Activated CD4-positive, alpha-beta T cell treated with anti-CD3 and anti-CD28 coated beads, Interleukin-2, amount 10 ng/mL, durations not matched to agents 7 days and 5 days (primary cell): ENCODE measurements at places on chromosomes 13 and 19.
A peak's percentile ranks its signal among the peaks of the same experiment; 100 is the strongest.

DNA sequence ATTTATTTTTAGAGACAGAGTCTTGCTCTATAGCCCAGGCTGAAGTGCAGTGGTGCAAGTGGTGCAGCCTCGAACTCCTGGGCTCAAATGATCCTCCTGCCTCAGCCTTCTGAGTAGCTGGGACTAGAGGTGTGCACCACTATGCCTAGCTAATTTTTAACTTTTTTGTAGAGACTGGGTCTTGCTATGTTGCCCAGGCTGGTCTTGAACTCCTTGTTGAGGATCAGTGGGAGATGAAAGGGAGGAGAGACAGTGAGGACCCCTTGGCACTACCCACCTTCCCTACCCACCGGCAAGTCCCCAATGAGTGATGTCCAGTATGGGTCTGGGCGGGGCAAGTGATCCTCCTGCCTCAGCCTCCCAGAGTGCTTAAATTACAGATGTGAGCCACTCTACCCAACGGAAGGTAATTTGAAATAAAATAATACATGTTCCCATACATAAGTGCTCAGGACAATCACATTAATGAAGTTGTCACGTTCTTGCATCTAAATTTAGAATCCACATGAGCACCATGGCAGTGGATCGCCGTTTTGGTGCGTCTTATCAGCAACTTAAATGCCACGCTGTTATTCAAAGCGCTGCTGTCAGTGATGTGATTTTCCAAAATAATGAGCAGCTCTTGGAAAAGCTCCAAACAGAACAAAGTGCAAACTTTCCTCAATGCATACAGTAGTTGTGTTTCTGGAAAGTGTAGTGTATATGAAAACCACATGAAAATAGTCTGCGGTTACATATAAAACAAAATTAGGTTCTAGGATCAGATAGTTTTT, 5.9 kb upstream of the ARL11 start:
- DNase-seq: no peak

- no peak for DNase-seq
These were observed 1716.7 kb downstream of the SLITRK1 start for GRCh38 chr13:82165396-82166174.

- DNase-seq: no peak
These were observed 4.3 kb downstream of the NDUFS7 start for GRCh38 chr19:1387684-1388636.

- DNase-seq: no peak
These were observed 38.4 kb upstream of the PEPD start for GRCh38 chr19:33559996-33560395.

- no peak for DNase-seq
These were observed 597.7 kb downstream of the GPC6 start for GRCh38 chr13:93824286-93824685.

DNA sequence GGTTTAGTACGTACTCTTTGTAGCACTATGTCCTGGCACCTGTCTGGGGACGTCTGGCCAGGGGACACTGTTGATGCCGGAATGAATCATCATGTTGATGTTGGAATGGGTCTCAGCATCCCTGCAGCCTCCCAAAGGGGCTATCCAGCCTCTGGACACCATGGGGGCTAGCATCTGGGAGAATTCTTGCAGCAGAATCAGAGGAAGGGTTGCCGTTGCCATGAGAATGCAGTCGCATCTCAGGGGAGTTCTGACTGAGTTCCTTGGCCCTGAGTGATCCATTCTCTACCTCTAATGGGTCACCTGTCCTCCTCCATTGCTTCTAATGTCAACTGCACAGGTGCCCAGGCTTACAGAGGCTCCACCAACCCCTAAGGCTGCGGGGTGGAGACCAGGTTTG, 129.1 kb downstream of the UQCRFS1 start:
- no peak for DNase-seq

DNA sequence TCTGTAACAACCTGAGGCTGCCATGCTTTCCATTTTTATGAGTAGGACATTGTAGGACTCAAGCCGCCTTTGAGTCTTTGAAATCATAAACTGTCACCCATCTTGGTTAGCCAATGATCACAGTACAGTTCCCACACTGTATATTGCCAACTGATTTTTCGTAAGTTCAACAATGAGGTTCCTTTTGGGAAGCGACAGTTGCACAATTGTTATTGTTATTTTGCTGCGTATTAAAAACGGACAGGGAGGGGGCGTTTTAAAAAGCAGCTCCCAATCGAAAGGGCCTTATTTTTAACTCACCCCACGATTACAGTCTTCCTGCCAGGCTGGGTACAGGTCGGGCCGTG, 601 bp downstream of the SLC46A3 start:
- peak; percentile 8 for DNase-seq

- DNase-seq: no peak
These were observed 100.0 kb downstream of the LMO7 start for GRCh38 chr13:75736173-75736572.

- DNase-seq: peak; percentile 64
These were observed 14.0 kb downstream of the SCGB2B2 start for GRCh38 chr19:34662919-34663318.
